ENCODE measurements at places on chromosomes 7 and 10. TPM values are rescaled to one million over a fixed set of nuclear protein-coding genes. Genes with fewer than 3 reads are reported as not detected.

Gene ADGRA1
- 0.13 TPM for total RNA-seq

Gene PAPSS2
- 11.7 TPM for total RNA-seq

Gene C10orf143
- 11.6 TPM for total RNA-seq

Gene LRRTM3
- total RNA-seq: 0.13 TPM

Gene CRTAC1
- 11.9 TPM for total RNA-seq

Gene NPM3
- total RNA-seq: 45.7 TPM

Gene WDFY4
- 7.0 TPM for total RNA-seq

Gene PRTFDC1
- total RNA-seq: 8.5 TPM

Gene NXPH1
- not detected for total RNA-seq

Gene IDI2
- not detected for total RNA-seq

Gene PNLIPRP3
- total RNA-seq: not detected

Gene TSPAN15
- total RNA-seq: 156 TPM

Gene FANK1
- total RNA-seq: 6.3 TPM

Gene CDK6
- 24.8 TPM for total RNA-seq

Gene VAX1
- not detected for total RNA-seq

Gene MSMB
- not detected for total RNA-seq

Gene DDX50
- 33.9 TPM for total RNA-seq

Gene GHRHR
- not detected for total RNA-seq
